ENCODE measurements at places on chromosomes 1 and 21. TPM values are rescaled to one million over a fixed set of nuclear protein-coding genes. Genes with fewer than 3 reads are reported as not detected.

Gene PDIK1L
- total RNA-seq = 4.2 TPM

Gene PSMD4
- 94.7 TPM for total RNA-seq

Gene KRTAP21-2
- not detected for total RNA-seq

Gene AADACL3
- total RNA-seq = not detected

Gene RNF186
- not detected for total RNA-seq
